ENCODE measurements at places on chromosomes 5 and 9.

GRCh38 chr5:37737326-37738056, 102.3 kb downstream of the GDNF start:
- no peak for DNase-seq

DNA sequence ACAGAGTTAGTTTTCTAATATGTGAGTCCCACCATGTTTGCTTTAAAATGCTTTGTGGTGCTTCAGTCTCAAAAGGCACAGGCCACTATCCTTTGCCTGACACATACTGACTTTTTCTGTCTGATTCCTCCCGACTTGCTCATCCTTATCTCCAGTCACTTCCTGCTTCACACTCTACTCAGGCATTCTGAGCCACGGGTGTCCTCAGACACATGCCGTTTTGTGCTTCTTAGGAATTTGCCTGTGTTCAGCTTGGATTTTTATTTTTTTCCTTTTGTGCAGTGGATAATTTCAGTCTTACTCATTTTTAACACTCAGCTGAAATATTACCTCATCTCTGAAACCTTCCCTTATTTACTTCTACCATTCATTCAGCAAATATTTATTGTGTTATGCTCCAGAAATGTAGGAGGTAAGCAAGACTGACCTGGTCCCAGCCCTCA, 54.1 kb downstream of the MAN2A1 start:
- DNase-seq = no peak

- DNase-seq = no peak
Measured at GRCh38 chr5:93246090-93246855, 334.7 kb downstream of the NR2F1-AS1 start.

GRCh38 chr5:15282611-15283010, 217.4 kb upstream of the FBXL7 start:
- DNase-seq = no peak

- DNase-seq = no peak
Measured at GRCh38 chr5:58311526-58311925, 148.4 kb downstream of the PLK2 start.
